Fibroblast of skin of right quadriceps (primary cell): ENCODE measurements at places on chromosomes 6 and 20.

DNA sequence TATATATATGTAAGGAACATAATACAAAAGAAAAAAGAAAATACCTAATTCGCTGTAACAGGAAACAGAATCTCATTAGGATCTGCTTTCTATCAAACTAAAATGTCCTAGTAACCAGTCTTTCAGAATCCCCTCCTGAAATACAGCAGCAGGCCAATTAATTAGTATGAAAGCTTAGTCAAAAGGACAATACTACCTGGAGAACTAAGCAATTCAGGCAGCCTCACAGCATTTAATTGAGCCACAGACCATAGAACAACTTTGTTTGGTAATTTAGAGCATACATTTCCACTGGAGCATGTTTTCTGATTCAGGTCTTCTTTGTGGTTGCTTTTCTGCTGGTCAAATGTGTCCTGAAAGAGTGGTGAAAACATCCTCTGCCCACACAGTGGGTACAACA lies 516.0 kb downstream of the LMBRD1 start:
- DNase-seq, result no peak

GRCh38 chr20:36777167-36777566 lies 3.6 kb upstream of the DSN1 start:
- DNase-seq, result no peak

DNA sequence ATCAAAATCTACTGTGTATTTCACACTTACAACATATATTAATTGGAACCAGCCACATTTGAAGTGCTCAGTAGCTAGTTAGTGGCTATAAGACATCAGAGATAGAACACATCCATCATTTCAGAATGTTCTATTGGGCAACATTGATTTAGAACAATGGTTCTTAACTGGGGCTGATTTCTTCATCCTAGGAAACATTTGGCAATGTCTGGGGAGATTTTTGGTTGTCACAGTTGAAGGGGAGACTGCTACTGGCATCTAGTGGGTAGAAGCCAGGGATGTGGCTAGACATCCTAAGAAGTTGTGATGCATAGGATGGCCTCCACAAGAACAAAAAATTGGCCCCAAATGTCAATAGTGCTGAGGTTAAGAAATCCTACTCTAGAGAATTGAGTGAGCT lies 132.5 kb downstream of the OLIG3 start:
- DNase-seq, result no peak

- no peak for DNase-seq
These were observed 84.1 kb downstream of the ADGB start for GRCh38 chr6:146682919-146683318.

DNA sequence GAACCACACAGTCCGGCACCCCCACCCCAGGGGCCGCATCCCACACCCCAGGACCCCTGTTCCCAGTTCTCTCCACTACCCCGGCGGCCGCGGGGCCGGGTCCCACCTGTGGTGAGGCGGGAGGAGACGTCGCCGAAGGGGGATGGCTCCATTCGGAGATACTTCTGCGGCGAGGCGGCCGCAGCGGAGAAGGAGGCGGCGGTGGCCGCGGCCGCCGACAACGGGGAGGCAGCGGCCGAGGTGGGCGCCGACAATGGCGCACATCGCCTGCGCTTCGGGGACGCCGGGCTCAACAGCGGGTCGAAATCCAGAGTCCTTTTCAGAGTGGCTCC lies 723 bp downstream of the AKIRIN2 start:
- no peak for DNase-seq

GRCh38 chr6:101393829-101394251 lies 332 bp downstream of the GRIK2 start:
- peak; percentile 18 for DNase-seq

- peak; percentile 88 for DNase-seq
These were observed 983 bp upstream of the ADISSP start for GRCh38 chr20:3768342-3769130.

- DNase-seq, result no peak
These were observed 750.5 kb downstream of the FRK start for GRCh38 chr6:115310156-115310555.

DNA sequence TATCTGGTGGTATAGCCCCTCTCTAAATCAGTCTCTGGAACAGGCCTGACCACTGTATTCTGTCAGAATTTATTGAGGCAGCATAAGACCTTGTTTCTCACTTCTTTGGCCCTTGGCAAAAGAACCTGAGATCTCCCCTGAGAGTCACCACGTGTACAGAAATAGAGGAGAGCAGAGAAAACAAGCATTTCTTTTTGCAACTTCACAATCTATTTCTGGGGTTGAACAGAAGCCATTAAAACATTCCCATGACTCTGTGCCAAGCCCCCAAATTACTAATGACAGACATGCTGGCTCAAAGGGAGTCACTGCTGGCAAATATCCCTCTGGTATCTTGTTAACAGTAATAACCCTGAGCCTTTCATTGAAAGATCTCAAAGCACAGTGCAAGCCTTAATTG lies 395.3 kb downstream of the MAFB start:
- DNase-seq, result peak; percentile 37

DNA sequence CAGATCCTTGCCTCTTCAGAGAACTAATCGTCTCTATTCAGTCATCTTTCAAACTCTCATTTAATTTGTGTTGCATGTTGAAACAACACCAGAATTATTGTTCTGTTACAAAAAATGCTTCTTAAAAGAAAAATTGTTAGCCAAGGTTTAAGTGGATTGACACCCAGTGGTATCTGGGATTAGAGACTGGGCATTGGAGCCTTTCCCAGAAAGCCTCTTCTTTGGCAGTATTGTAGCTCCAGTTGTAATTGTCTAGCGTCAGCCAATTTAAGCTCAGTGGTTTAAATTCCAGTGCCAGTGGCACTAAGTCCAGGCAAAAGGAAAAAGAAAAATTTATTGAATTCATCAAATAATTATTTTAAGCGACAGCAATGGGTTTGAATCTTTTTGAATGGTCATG lies 801 bp downstream of the CCDC28A start:
- DNase-seq, result no peak

DNA sequence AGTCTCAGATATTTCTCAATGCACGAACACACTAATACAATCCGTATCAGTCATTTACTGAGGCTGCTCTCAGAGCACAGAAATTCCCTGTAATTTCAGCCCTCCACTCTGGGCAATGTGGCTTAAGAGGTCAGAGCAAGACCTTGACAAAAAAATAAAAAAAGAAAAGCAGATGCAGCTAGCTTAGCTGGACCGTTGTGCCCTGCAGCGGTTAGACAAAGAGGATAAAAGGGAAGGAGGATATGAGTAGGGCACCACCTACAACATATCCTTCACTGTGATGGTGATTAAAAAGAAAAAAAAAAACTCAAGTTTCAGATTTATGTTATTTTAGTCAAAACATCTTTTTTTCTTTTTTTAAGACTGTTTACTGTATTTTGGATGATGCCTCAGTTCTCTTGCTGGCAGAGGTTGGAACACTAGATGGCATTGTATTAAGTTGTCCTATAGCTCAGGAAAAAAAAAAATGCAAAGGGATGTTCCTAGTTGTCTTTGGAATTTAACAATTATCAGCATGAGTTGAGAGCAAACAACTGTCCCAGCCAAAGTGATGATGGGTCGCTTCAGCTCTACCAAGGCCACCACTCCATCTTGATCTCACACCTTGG lies 59.9 kb downstream of the ANKEF1 start:
- DNase-seq, result no peak

DNA sequence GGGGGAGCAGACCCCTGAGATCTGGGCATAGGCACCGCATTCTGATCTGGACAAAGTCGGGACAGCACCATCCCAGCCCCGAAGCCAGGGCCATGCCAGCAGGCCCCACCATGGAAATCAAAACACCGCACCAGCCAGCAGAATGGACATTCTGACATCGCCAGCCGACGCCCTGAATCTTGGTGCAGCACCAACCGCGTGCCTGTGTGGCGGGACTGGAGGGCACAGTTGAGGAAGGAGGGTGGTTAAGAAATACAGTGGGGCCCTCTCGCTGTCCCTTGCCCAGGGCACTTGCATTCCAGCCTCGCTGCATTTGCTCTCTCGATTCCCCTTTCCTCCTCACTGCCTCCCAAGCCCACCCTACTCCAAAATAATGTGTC lies 2.0 kb downstream of the NNAT start:
- DNase-seq, result no peak

DNA sequence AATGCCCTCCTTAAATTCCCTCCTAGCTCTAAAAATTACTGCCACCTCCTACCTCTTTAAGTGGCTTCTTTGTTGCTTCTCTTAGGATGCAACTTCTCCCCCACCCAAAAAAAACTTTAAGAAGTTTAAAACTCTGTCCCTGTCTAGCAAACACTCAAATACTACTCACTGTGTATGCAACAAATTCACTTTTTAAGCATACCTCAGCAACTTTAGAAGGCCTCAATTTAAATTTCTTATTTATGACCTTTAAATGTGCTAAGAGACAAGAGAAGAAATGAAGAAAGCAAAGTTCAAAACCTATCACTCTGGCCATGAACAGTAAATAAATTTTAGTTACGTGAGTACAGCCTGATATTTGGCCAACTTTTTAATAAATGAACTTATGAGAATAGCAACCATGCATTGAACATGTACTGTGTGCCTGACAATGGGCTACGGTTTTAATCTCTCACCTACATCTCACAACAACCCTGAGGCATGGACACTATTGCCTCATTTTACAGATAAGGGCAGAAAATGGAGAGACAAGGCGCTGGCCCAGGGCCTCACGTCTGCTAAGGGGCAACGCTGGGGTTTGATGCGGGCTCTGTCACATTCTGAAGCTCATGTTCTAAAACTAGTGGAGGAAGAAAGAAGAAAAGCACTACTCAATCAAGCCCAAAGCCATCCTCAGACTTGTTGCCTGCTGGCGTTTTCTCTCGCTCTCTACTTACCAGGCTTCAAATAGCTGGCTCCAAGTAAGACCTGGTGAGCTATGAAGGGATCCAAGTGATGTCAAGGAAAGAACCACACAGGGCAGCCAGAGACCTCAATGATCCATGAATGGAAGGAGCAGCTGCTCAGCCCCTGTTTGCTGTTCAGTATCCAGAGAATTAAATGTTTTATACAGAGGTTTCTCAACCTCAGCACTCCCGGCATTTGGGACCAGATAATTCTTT lies 99.8 kb downstream of the TBC1D7 start:
- DNase-seq, result no peak

DNA sequence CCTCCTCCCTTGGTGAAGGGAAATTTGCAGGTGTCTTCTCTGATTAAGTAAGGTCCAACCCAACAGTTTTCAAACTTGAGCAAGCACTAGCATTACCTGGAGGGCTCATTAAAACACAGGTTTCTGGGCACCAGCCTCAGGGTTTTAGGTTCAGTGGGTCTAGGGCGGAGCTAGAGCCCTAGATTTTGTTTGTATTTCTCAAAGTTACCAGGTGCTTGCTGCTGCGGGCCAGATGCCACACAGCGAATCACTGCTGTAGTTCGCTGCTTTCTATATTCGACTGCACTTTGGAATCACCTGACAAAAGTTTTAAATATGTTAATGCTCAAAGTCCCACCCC lies 869 bp downstream of the COL21A1 start:
- DNase-seq, result no peak

DNA sequence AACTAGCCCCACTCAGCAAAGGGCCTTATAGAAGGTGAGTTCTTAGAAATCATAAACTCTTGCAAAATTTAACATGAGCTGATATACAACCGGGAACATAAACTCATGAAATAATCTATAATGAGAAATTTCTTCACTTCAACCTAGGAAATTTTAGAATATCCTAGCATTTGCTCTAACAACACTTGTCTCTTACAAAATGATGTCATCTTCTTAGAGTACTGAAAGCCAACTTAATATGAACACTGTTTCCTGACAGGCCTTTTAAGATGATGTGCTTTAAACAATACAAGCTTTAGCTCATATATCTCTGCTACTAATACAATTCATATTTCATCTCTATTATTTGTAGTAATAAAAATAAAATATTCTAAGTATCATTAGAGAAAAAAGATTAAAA lies 932 bp downstream of the PACRG start:
- no peak for DNase-seq
